SW 1271 (cell line): ENCODE measurements at places on chromosomes 2 and 18.

GRCh38 chr2:211416373-211416772 lies 860.0 kb downstream of the CPS1 start:
- DNase-seq, result no peak

GRCh38 chr2:235255693-235256092 lies 238.2 kb upstream of the AGAP1 start:
- no peak for DNase-seq

- no peak for DNase-seq
These were observed 120.2 kb upstream of the SPOPL start for GRCh38 chr2:138381373-138381772.

DNA sequence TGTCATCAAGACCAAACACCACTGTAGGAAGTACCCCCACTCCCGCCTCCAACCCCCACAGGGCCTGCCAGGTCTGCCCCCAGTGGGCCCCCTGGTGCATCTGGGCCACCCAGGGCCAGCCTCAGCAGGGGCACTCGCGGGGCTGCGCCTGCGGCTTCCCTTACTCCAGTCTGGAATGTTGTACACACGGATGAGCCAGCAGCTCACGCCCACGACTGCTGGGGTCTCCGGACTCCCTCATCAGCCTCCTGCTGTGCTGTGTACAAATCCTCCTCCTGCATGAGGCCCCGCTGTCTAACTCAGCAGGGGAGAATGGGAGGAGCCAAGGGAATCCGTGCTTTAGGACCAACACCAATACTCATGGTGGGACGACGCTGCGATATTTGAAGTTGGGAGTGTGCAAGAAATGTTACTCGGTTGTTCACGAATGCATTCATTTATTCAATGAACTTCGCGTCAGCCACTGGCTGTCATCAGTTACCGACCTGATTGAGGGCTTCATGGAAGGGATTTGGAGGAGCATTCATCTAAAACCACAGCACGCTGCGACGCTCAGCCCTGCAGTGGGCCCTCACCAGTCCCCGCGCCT lies 654 bp upstream of the ASB1 start:
- no peak for DNase-seq

DNA sequence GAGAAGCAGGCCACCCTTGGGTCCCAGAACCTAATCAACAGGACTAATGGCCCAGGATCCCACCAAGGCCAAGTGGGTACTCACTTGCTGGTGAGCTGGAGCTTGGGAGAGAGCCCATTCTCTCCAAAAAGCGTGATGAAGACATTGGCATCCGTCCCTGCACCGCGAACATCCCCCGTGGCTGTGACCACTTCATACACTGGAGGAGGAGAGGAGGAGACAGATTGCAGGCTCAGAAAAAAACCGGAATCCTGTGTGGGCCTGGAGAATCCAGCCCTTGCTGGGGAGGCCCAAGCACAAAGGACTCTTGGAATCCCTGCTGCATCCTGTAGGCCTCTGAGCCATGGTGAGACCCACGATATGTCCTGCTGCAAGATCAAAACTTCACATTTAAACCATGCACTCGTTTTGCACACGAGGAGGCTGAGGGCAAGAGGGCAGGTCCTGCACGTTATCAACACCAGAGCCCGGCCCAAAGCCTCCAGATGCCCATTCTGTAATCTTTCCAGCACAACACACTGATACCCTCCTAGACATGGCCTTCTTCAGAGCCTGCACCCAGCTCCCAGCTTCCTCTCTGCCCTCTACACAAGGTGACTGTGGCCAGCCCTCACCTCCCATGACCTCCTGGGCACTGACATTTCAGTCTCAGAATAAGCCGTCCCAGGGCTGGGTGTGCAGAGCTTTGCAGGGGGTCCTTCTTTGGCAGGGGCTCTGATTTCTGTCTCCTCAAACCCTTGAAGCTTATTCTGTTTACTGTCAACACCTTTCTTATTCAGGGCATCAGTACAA lies 7.8 kb downstream of the LOXHD1 start:
- no peak for DNase-seq
